ENCODE measurements at places on chromosomes 12 and 14.

DNA sequence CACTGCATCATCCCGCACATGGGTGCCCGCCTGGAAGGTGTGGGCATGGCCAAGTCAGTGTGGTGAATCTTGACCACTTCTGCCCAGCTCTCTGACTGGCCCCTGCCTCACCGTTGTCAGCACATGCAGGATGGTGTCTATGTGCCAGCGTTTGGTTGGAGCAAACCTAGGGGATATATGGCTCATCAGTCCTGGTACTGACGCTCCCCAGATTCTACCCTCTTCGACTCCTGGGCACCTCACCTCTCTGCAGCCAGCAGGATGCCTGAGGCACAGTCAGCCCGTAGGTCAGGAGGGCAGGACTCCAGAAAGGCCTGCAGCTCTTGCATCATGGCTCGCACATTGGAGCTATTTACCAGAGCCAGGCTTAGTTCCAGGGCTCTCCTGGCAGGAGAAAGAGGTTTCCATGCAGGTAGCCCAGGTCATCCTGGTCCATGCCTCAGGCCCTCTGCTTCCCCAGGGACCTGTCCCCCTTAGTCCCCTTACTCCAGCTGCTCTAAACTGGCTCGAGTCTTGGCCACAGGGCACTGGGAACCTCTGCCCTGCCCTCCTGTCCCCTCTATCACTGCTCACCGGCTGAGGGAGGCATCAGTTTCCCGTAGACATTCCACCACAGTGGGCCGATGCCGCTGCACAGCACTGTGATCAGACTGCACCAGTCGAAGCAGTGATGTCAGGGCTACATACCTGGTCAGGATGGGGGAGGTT is 4.0 kb downstream of the AP1G2 start:
- DNase-seq = no peak

DNA sequence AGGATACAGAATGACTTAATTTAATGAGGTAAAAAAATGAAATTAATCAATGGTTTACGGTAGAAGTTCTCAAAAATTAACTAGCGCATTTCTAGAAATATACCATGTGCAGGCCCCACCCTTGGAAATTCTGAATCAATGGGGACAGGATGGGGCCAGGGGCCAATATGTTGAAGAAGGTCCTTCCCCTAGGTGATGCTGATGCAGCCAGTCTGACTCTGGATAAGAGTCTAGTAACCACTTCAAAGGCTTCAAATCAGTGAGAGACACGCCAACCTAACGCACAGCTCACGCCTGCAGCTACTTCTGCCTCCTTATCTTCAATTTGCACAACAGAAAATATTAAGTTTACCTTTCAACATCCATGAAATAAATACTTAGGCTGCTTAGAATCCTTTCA is 14.9 kb downstream of the GIT2 start:
- DNase-seq = no peak

GRCh38 chr12:96487634-96488033 is 1.7 kb upstream of the CFAP54 start:
- no peak for DNase-seq

- no peak for DNase-seq
These were observed 36.9 kb downstream of the PSEN1 start for GRCh38 chr14:73173092-73173735.

DNA sequence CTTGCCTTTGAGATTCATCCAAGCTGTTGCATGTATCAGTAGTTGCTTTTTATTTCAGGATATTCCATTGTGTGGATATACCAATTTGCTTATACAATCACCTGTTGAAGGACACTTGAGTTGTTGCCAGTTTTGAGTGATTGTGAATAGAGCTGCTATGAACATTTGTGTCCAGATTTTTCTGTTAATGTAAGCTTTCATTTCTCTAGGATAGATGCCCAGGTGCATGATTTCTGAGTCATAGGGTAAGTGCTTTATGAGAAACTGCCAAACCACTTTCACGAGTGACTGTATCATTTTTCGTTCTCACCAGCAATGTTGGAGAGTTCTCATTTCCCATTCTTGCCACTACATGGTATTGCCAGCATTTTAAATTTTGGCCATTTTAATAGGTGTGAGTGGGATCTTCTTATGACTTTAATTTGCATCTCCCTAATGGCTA is 434.6 kb upstream of the RGS6 start:
- no peak for DNase-seq

GRCh38 chr12:117714203-117714602 is 254.6 kb downstream of the KSR2 start:
- DNase-seq = no peak

GRCh38 chr14:92459030-92459949 is 54.3 kb upstream of the RIN3 start:
- no peak for DNase-seq

DNA sequence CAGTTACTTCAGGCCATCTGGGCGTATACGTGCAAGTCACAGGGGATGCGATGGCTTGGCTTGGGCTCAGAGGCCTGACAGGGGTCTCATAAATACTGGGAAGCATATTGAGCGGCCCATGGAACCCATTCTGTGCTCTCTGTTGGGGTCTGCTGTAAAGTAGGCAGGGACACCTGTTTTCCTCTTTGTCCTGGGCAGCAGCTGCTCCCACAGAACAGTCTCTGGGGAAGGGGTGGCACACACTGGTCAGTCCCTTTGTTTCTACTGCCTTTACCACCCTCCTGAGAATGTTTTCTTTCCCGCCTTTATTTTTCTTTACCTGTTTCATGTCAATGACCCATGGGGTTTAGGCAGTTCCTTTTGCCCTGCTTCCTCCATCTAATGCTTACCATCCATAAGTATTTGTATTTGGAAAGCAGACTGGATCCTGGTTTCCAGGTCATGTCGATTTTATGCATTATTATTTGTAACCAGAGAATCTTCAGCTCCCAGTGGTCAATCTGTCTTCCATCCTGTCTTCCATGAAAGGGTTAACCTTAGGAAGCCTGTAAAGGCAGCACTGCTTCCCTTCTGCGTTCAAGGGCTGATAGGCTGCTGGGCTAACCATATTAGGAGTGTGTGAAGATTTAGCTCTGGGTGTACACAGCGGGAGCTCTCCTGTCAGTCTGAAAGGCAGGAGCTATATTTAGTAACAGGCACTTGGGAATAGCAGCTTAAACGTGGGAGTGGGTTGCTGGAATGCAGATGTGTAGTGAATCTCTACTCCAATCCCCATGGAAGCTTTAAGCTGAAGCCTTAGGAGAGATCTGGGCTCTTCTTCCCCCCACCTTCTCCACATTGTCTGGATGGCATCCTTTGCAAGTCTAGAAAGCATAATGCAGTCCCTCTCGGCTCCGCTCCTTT is 124.0 kb downstream of the DYRK2 start:
- DNase-seq = no peak

GRCh38 chr14:100955201-100955600 is 51.7 kb upstream of the RTL1 start:
- DNase-seq = no peak

GRCh38 chr14:101027966-101028365 is 124.4 kb upstream of the RTL1 start:
- no peak for DNase-seq

DNA sequence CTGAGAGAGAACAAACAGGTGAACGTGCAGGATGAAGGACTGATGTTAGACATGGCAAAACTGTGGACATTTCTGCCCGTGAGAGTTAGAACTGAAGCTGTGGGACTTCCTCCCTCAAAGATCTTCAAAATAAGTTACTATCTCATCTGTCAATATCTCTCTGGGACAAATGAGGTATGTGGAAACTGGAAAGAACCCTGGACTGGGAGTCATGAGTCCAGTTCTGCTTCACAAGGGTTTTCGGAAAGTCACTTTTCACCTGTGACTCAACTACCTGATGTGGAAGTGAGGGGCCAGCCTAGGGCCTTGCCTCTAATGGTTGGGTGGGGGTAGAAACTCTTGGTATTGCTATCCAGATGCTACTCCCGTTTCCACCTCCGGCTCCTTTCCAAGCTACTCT is 47.3 kb downstream of the RAB35 start:
- no peak for DNase-seq

GRCh38 chr12:127178463-127178862 is 1088.5 kb upstream of the TMEM132C start:
- DNase-seq = no peak

GRCh38 chr14:69620211-69620611 is 8.8 kb downstream of the SUSD6 start:
- no peak for DNase-seq

DNA sequence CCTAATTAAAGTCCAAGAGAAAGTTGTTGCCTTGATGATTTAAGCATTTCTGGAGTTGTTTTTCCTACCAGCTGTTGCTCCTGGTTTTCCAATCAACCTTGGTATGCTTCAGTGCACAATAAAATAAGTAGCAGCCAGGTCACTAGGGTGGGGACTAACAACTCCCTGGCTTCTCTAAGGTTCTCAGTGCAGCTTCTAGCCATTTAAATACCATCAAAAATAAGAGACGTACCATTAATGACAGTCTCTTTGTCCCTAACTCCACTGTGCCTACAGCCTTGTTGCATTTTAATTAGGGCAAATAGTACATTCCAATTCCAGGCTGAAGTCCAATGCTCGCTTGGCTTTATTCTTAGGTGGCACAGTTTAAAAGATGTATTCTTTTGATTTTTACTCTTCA is 11.8 kb downstream of the STON2 start:
- no peak for DNase-seq

GRCh38 chr12:112112409-112113133 is 4.0 kb upstream of the NAA25 start:
- no peak for DNase-seq

GRCh38 chr12:77079631-77080030 is 14.3 kb upstream of the E2F7 start:
- no peak for DNase-seq

DNA sequence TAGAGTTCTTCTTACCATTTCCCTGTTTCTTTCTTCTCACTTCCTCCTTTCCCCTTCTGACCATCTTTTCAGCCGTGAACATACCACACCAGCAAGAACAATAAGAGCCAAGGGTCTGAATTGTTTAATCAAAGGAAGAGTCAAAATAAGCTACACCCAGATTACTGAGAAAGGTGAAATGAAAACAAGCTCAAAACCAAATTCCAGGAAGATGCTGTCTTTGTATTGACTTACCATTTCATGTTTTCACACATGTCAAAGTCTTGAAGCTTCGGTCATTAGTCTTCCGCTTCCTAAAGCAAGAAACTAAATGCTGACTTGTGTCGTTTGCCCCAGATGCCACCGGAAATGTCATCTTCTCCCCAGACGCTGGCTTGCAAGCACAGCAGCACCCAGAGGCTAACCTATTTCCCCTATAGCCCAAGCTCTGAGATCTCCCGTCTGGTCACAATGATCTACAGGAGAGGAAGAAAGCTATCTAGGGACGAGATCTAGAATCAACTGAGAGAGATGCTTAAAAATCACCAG is 136.5 kb upstream of the AMIGO2 start:
- DNase-seq = no peak

DNA sequence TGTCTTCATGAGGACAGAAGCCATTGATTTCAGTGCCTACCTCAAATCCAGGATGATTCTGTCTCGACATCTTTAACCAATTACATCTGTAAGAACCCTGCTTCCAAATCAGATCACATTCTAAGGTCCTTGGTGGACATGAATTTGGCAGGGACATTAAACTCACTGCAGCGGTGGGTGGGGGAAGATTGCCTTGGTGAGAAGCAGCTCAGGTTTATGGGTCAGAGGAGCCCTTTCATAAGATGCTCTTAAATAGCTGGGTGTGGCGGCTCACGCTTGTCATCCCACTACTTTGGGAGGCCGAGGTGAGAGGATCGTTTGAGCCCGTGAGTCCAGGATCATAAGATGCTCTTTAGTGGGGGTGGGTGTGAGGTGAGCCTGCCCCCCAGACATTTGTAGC is 42.9 kb downstream of the ELK3 start:
- DNase-seq = no peak

GRCh38 chr14:89205137-89205740 is 211.8 kb downstream of the FOXN3 start:
- DNase-seq = no peak

- DNase-seq = no peak
These were observed 170.6 kb upstream of the CCDC196 start for GRCh38 chr14:66315548-66315947.

- no peak for DNase-seq
These were observed 85.3 kb upstream of the FLRT2 start for GRCh38 chr14:85444635-85445034.

GRCh38 chr14:64279704-64280668 is 14.2 kb downstream of the ESR2 start:
- no peak for DNase-seq

DNA sequence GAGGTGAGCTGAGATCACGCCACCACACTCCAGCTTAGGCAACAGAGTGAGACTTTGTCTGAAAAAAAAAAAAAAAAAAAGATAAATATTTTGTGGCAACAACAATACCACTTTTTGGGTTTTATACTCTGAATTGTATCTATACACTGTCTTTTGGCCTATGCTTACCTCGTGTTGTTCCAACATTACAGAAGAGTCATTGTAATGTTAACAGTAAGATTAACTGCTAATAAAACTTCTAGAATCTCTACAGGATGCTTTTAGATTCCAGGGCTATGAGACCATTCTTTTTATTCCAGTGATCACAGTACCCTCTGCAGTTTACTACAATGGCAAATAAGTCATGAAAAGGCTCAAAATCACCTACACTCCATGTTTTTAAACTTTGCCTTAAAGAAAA is 11.6 kb downstream of the IFT81 start:
- no peak for DNase-seq

DNA sequence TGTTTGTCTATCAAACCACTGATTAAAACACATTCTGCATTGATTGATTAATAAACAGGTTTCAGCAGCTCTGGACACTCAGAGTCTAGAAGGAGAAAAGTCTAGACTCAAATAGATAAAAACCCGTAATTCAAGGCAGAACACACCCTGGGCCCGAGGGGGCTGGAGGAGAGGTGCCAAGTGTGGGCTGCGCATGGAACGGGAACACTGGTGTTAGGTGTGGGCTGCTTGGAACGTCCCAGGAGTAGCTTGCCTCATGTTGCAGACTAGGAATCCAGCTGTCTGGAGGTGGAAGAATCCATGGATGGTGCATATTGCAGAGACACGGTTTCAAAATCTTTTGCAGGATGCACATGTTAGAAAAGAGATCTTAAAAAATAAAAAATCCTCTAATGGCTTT is 223.0 kb downstream of the APAF1 start:
- DNase-seq = no peak

DNA sequence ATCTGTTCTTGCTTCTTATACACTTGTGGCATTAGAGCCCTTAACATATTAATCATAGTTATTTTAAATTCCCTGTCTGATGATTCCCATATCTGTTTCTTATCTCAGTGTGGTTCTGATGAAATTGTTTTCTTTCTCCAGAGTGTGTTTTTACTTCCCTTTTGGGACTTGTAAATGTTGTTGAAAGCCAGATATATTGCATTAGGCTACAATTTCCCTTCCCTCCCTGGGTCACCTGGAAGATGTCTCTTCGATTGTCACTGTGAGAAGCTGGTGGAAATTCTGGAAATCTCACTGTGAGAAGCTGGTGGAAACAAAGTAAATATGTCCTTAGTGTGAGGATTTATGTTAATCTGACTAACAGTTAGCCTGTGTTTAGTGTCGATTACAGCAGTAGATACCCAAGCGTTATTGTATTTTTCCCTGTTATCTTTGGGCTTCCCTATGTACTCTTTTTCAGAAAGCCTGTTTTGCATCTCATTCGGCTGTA is 717.3 kb downstream of the TRHDE start:
- DNase-seq = no peak

GRCh38 chr12:45671254-45671653 is 58.3 kb upstream of the ARID2 start:
- DNase-seq = no peak

- DNase-seq = no peak
These were observed 67.0 kb upstream of the CSRP2 start for GRCh38 chr12:76945867-76946266.

- DNase-seq = no peak
These were observed 171.9 kb downstream of the RGS6 start for GRCh38 chr14:72104011-72104613.

GRCh38 chr12:31317471-31318395 is 8.2 kb downstream of the SINHCAF start:
- DNase-seq = no peak

All from cortex of kidney (tissue), 1 donor.